ENCODE measurements at places on chromosomes 13 and 19. TPM values are rescaled to one million over a fixed set of nuclear protein-coding genes. Genes with fewer than 3 reads are reported as not detected.

Gene LRP3
- total RNA-seq, result 7.4 TPM

Gene MAST1
- total RNA-seq, result 4.1 TPM

Gene ERICH6B
- total RNA-seq, result not detected

Gene PEG3
- 2.3 TPM for total RNA-seq

Gene KLHL1
- 0.25 TPM for total RNA-seq

Gene LYPD5
- total RNA-seq, result 4.8 TPM

Gene ODAD3
- not detected for total RNA-seq

DNA sequence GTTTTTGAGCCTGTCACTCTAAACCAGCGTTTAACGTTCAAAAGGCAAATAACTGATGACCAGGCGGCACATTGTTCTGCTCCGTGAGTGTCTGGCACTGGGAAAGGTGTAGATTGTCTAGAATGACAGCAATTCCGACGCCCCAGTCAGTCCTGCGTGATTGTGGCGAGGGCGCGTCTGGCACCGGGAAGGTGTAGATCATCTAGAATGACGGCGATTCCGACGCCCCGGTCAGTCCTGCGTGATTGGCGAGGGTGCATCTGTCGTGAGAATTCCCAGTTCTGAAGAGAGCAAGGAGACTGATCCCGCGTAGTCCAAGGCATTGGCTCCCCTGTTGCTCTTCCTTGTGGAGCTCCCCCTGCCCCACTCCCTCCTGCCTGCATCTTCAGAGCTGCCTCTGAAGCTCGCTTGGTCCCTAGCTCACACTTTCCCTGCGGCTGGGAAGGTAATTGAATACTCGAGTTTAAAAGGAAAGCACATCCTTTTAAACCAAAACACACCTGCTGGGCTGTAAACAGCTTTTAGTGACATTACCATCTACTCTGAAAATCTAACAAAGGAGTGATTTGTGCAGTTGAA is 26.1 kb upstream of the NDUFS7 start:
- DNase-seq, result no peak

DNA sequence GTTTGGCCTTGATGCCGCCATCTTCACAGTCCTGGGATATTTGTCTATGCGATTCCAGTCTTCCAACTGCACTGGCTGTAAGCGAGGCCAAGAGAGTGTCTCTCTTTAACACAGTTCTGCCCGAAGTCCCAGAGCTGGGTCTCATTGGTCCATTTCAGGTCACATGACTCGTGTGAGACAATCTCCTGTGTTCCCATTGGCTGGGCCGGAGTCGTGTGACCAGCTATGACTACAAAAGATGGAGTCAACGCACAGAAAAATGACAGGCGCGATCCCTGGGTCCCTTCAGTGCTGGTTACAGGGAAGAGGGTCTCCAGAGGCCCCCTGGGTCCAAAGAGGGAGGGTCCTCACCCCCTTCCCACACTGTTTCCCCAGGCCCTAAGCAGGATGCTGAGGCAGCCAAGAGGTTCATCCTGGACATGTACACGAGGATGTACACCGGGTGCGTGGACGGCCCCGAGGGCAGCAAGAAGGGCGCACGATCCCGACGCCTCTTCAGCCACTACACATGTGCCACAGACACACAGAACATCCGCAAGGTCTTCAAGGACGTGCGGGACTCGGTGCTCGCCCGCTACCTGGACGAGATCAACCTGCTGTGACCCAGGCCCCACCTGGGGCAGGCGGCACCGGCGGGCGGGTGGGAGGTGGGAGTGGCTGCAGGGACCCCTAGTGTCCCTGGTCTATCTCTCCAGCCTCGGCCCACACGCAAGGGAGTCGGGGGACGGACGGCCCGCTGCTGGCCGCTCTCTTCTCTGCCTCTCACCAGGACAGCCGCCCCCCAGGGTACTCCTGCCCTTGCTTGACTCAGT is 15.9 kb upstream of the S1PR4 start:
- no peak for DNase-seq

DNA sequence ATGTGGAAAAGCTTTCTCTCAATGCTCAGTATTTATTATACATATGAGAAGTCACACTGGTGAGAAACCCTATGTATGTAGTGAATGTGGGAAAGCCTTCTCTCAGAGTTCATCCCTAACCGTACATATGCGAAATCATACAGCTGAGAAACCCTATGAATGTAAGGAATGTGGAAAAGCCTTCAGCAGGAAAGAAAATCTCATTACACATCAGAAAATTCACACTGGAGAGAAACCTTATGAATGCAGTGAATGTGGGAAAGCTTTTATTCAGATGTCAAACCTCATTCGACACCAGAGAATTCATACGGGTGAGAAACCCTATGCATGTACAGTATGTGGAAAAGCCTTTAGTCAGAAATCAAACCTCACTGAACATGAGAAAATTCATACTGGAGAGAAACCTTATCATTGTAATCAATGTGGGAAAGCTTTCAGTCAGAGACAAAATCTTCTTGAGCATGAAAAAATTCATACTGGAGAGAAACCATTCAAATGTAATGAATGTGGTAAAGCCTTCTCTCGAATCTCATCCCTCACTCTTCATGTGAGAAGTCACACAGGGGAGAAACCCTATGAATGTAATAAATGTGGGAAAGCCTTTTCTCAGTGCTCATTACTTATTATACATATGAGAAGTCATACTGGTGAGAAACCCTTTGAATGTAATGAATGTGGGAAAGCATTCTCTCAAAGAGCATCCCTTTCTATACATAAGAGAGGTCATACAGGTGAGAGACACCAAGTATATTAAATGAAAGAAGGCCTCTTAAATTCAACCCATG is 34.4 kb downstream of the ZNF568 start:
- DNase-seq, result no peak

- no peak for DNase-seq
Observed at GRCh38 chr19:5881543-5882299, 11.4 kb upstream of the FUT5 start.

DNA sequence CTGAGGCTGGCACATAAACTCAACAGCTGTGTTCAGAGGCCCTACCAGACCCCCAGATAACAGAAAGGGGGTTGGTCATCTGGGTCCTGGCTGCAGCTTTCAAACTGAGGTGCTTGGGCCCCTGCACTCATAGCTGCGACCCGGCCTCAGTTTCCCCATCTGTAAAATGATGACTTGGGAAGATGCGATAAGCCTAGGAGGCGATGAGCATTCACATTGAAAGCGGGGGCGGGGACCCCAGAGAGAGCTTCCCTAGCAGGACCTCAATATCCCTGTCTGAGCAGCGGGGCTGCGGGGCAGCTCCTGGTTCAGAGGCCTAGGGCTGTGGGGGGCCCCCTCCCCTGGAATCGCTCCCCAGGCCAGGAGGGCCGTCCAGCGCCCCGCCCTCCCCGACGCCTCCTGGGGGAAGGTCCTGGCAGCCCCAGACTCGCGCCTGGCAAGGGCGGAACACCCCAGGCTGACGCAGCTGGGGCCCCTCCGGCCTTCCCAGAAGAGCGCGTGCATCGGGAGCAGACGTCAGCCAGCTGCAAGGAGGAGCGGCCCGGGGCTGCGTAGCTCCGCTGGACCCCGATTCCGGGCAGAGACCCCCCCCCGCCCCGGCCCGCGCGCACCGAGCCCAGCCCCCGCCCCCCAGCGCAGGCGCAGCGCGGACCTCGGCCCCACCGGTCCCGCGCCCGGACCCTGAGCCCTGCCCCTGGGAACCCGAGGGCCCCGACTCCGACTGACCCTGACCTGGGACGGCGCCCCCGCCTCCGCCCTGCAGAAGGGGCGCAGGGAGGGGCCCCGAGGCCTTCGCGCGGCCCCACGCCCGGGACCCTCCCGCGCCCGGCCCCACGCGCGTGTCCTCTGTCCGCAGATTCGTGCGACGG is 3.5 kb downstream of the FSTL3 start:
- peak; percentile 73 for DNase-seq

DNA sequence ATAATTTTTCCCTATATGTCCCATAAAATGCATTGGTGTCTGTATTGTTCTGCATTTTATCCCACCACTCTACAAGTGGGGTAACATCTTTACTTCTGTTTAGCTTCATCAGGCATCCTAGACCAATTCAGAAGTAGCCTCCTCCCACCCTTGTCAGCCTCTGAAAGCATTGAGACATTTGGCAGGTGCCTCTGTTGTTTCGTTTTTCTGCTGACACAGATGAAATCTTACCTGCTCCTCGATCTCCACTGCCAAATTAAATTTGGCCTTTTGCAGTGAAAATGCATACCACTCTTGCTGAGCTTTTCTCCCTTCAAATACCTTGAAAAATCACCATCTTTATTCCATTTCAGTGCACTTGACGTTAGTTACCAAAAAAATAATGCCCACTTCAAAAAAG is 83.5 kb upstream of the STARD13 start:
- DNase-seq, result no peak

DNA sequence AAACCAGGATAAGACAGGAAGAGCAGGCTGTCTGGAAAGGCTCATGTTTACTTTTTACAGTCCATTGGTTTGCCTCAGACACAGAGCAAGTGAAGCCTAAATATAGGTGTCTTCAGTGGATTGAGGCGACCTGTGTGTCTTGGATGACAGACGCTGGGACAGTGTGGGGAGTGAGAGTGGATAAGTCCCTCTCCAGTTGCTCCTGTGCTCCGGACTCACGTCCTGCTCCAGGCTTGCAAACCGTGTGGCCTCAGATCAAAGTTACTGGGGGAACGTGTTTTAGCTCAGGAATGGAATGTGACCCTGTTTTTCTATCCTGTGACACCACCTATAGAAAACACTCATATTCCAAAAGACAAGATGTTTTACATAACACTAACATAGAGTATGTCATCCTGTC is 465.7 kb downstream of the MYO16 start:
- DNase-seq, result no peak

DNA sequence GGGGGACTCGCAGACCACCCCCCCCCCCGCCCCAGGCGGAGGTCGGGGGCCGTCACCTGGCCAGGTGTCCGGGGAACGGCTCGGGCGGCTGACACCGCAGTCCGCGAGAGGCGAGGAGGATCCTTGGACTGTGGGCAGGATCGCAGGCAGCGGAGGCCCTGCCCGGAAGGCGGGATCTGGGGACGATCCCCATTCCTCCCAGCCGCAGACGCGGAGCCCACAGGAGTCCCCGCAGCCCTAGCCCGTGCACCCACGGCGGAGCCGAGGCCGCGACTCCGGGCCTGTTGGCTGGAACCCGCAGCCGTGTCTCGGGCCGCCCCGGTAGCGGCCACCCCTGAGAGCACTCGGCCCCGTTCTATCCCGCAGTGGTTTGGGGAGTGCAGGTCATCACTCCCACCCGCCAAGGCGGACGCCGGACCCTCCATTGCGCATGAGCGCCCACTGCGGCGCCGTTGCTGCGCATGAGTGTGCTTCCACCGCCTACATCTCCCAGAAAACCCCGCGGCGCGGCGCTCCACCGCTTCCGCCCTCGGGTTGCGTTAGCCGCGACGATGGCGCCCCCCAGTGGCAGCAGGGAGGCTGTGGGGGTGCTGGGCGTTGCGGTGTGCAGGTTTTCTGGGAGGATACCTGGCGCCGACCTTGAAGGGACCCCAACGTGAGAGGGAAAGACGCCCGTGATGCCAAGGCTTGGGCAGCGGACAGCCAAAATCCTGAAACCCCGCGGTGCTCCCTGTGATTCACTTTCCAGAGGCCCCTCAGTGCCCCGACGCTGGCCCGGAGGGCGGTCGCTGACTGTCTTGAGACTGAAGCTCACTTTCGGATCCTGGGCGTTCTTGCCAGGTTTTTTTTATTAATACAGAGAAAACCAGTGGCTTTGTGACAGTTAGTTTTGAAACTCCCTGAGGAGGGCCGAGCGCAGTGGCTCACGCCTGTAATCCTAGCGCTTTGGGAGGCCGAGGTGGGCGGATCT is 4.4 kb upstream of the ZNF329 start:
- peak; percentile 96 for DNase-seq

DNA sequence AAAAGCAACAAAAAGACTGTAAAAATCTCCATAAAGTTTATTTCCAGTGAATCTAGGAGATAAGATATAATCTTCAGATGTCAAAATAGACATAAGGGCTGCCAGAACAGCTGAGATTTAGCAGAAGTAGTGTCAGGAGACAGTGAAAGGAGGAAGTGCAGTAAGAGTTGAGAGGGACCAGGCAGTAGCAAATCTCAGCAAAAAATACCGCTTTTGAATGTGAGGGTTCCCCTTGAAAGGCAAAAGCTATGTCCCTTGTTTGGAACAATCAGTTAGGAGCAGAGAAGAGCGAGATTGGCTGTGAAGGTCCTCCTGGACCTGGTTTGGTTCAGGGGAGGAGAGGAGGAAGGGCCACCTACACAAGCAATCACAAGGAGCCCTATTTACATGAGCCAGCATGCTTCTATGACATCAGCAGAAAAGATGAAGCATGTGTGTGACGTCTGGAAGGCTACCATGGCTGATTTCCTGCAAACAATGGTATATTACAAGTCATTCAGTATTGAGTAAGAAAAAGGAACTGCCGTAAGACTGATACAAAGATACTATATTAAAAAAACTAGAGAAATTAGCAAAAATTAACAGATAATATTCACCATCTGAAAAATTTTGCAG is 98.9 kb upstream of the SIAH3 start:
- no peak for DNase-seq

- DNase-seq, result no peak
Observed at GRCh38 chr19:3409346-3410064, 43.1 kb downstream of the NFIC start.

- DNase-seq, result no peak
Observed at GRCh38 chr13:88932950-88933349, 1261.8 kb downstream of the SLITRK5 start.
